ENCODE measurements at places on chromosomes 12 and 14. TPM values are rescaled to one million over a fixed set of nuclear protein-coding genes. Genes with fewer than 3 reads are reported as not detected.

The PLEKHG7 gene
- polyA plus RNA-seq: 0.19 TPM

The TAS2R8 gene
- polyA plus RNA-seq: not detected

The TMPO gene
- 104 TPM for polyA plus RNA-seq

The KIF5A gene
- 0.27 TPM for polyA plus RNA-seq

GRCh38 chr12:44654646-44655639 is 221.2 kb downstream of the NELL2 start:
- DNase-seq: peak; percentile 37

- DNase-seq: no peak
Observed at GRCh38 chr14:101830271-101830670, 68.8 kb downstream of the PPP2R5C start.

GRCh38 chr14:26597071-26597588 is 703 bp downstream of the NOVA1 start:
- no peak for DNase-seq

DNA sequence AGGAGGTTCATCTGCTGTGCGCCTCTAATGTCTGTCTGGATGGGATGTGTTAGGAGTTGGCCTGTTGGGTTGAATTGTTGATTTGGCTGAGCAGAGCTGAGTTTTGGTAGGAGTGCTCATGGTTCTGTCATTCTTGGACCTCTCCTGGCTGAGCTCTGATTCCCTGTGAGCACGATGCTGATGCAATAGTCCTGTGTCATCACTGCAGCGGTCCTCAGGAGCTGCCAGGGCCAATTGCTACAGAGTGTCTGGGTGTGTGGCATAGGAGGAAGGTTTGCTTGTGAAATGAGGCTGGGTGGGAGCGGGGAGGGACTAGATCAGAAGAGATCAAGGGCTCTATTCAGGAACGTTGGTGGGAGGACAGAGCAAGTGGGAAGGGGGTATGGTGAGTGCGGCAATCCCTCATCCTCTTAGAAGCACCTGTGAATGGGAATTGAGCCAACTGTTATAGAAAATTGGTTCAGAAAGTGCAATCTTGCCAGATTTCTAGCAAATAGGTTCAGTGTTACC is 21.2 kb downstream of the PEX5 start:
- no peak for DNase-seq

- DNase-seq: no peak
Observed at GRCh38 chr12:94318181-94318580, 141.5 kb downstream of the CEP83 start.

GRCh38 chr12:50314636-50315312 is 31.5 kb upstream of the LIMA1 start:
- DNase-seq: peak; percentile 45

GRCh38 chr12:14403293-14403692 is 37.8 kb downstream of the ATF7IP start:
- no peak for DNase-seq

DNA sequence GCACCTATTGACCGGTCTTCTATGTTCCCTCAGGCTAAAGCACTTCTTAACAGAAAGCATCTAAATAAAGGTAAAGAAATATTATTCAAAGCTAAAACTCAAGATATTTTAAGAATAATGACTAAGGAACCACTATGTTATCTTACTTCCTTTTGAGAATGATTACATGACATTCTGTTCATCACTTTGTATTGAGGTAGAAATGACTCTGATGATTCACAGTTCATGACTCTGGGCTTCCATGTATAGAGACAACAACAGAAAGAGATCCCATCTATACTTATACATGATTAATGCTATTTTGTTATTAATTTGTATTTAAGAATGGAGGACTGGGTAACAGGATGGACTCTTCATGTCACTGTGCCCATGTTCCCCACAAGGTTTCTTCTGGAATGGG is 218.3 kb upstream of the OR4E1 start:
- no peak for DNase-seq
